ENCODE measurements at places on chromosomes 4 and X.

DNA sequence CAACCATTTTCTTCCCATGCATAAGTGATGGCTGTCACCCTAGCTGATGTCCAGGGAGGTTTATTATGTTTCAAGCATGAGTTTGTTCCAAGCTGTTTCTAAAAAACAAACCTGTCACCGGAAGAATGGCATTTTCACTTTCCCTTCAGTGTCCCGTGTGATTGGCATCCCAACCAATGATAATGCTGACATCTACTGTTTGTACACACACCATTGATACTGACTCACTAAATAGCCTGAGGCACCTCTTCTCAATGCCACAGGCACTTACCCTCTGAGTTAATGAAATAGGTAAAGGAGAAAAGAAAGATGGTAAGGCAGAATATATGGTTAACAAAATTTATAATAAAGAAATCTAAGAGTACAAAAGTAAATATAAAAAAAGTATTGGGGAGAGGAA, 23.1 kb upstream of the VCX2 start:
- DNase-seq, result no peak

GRCh38 chrX:27598312-27598711, 8.2 kb downstream of the DCAF8L2 start:
- no peak for DNase-seq

DNA sequence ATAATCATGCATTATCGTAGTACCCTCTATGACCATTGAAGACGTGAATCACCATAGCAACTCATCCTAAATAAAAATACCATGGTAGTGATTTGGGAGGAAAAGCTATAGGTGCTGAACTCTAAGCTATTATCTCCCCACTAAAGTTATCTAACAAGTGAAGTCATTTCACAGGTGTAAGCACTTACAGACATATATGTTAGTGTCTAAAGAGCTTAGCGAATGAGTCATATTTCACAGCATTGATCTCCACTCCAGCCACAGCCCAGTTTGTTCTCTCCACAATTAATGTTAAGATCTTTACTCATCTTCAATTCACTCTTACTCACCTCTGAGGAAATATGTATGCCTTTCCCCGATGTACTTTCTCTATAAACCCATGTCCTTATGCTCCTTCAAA, 57.0 kb downstream of the DCAF8L1 start:
- no peak for DNase-seq

GRCh38 chrX:139506333-139506732, 24.2 kb upstream of the F9 start:
- no peak for DNase-seq

All from stimulated activated CD4-positive, alpha-beta T cell treated with anti-CD3 and anti-CD28 coated beads, Interleukin-1b, Interleukin-23, amount 100 ng/mL, for 1 hour (primary cell).